ENCODE measurements at places on chromosomes 3 and 15.
A peak's percentile ranks its signal among the peaks of the same experiment; 100 is the strongest.

GRCh38 chr3:37453393-37454389 is 279.3 kb upstream of the LRRFIP2 start:
- no peak overlapping the region for H3K27ac ChIP-seq
- peak overlapping the region; percentile 57 for H3K4me3 ChIP-seq
- H3K36me3 ChIP-seq, result no peaks in the 10 kb centered on the region
- peaks cover 6% of the 10 kb centered on the region for H3K4me1 ChIP-seq

GRCh38 chr15:70170096-70170699 is 72.5 kb upstream of the TLE3 start:
- H3K4me1 ChIP-seq, result no peaks in the 10 kb centered on the region
- no peaks in the 10 kb centered on the region for H3K27me3 ChIP-seq
- no peaks in the 10 kb centered on the region for H3K36me3 ChIP-seq
- no peak overlapping the region for H3K27ac ChIP-seq

GRCh38 chr15:45660231-45660979 is 25.6 kb downstream of the SQOR start:
- no peak for DNase-seq
- no peak overlapping the region for H3K27ac ChIP-seq
- H3K4me3 ChIP-seq, result no peak overlapping the region
- H3K36me3 ChIP-seq, result no peaks in the 10 kb centered on the region
- H3K27me3 ChIP-seq, result no peaks in the 10 kb centered on the region

- no peaks in the 10 kb centered on the region for H3K4me1 ChIP-seq
- peaks cover 2% of the 10 kb centered on the region for H3K36me3 ChIP-seq
- H3K27me3 ChIP-seq, result no peaks in the 10 kb centered on the region
- H3K27ac ChIP-seq, result no peak overlapping the region
- H3K4me3 ChIP-seq, result no peak overlapping the region
- DNase-seq, result no peak
Measured at GRCh38 chr15:56337084-56337725, 28.0 kb upstream of the TEX9 start.

GRCh38 chr3:3316521-3316920 is 137.0 kb upstream of the CRBN start:
- H3K36me3 ChIP-seq, result peaks cover 2% of the 10 kb centered on the region
- H3K4me3 ChIP-seq, result no peak overlapping the region
- H3K4me1 ChIP-seq, result peaks cover 2% of the 10 kb centered on the region

DNA sequence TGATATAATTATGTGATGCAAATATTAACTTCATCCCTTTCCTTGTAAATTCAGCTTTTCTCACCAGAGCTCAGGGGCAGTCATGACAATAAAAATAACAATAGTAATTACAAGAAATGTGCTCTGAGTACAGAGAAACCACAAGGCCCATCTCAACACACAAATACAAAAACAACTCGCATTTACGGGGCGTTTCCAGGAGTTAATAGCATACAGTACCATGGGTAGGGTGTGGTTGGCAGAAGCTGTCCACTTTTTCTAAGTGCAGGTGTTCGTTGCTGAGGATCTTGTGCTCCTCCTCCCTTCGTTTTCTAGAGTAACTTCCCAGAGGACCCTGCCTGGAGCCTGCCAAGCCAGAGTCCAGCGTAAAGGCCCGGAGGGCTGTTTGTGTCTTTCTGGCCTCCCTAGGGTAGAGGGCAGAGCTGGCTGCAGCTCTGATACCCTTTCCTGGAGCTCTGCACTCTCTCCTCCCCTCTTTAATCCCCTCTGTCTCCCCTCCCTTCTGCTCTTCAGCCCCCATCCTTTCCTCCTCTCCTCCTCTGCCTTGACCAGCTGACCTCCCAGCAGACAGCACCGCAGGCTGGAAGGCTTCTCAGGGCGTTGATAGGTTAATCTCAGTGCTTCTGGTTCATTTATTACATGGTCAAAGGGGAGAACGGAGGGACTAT is 11.4 kb downstream of the SEMA3G start:
- no peak overlapping the region for H3K4me3 ChIP-seq
- no peaks in the 10 kb centered on the region for H3K36me3 ChIP-seq
- H3K4me1 ChIP-seq, result no peaks in the 10 kb centered on the region
- no peaks in the 10 kb centered on the region for H3K27me3 ChIP-seq
- no peak overlapping the region for H3K27ac ChIP-seq

- H3K27me3 ChIP-seq, result no peaks in the 10 kb centered on the region
- DNase-seq, result no peak
- H3K36me3 ChIP-seq, result no peaks in the 10 kb centered on the region
- no peak overlapping the region for H3K27ac ChIP-seq
- H3K4me3 ChIP-seq, result no peak overlapping the region
- H3K4me1 ChIP-seq, result no peaks in the 10 kb centered on the region
Measured at GRCh38 chr3:52291508-52292181, 4.0 kb downstream of the GLYCTK start.

DNA sequence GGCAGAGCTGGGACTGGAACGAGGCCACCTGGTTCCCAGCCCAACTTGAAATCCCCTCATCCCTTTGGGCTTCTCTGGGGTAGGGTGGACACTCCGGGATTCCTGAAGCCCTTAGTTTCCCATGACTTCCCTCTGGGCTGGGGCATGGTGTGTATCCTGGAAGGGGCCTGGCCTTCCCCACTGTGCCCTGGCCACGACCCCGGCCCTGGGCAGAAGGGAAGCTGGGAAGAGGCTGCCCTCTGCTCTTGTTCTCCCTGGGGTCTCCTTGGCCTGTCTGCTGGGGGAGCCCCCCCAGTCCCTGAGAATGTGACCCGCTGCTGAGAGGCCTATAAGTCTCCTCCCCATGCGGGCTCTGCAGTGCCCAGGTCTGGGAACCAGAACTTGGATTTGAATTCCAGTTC is 104.9 kb downstream of the LINGO1 start:
- DNase-seq, result no peak
- no peaks in the 10 kb centered on the region for H3K27me3 ChIP-seq
- H3K36me3 ChIP-seq, result no peaks in the 10 kb centered on the region
- H3K27ac ChIP-seq, result no peak overlapping the region
- no peaks in the 10 kb centered on the region for H3K4me1 ChIP-seq
- H3K4me3 ChIP-seq, result no peak overlapping the region

GRCh38 chr3:158773845-158774830 is 27.7 kb upstream of the MFSD1 start:
- H3K27ac ChIP-seq, result no peak overlapping the region
- H3K4me1 ChIP-seq, result no peaks in the 10 kb centered on the region
- H3K27me3 ChIP-seq, result no peaks in the 10 kb centered on the region
- no peak overlapping the region for H3K4me3 ChIP-seq
- H3K36me3 ChIP-seq, result no peaks in the 10 kb centered on the region
- no peak for DNase-seq

- no peak for DNase-seq
- H3K27ac ChIP-seq, result no peak overlapping the region
- peaks cover 15% of the 10 kb centered on the region for H3K36me3 ChIP-seq
- peak overlapping the region; percentile 11 for H3K4me3 ChIP-seq
Measured at GRCh38 chr3:129485721-129486663, 42.4 kb upstream of the RHO start.

GRCh38 chr3:154182322-154182922 is 61.2 kb downstream of the ARHGEF26 start:
- no peak overlapping the region for H3K4me3 ChIP-seq
- no peak overlapping the region for H3K27ac ChIP-seq
- H3K27me3 ChIP-seq, result no peaks in the 10 kb centered on the region
- H3K36me3 ChIP-seq, result no peaks in the 10 kb centered on the region
- DNase-seq, result no peak

GRCh38 chr15:42165106-42165505 is 8.7 kb upstream of the PLA2G4F start:
- H3K4me1 ChIP-seq, result no peaks in the 10 kb centered on the region
- H3K27ac ChIP-seq, result no peak overlapping the region
- DNase-seq, result no peak
- H3K27me3 ChIP-seq, result no peaks in the 10 kb centered on the region
- H3K4me3 ChIP-seq, result no peak overlapping the region

DNA sequence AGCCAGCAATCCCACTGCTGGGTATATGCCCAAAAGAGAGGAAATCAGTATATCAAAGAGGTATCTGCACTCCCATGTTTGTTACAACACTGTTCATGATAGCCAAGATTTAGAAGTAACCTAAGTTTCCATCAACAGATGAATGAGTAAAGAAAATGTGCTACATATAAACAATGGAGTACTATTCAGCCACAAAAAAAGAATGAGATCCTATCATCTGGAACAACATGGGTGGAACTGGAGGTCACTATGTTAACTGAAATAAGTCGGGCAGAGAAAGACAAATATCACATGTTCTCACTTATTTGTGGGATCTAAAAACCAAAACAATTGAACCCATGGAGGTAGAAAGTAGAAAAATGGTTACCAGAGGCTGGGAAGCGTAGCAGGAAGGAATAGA is 108.2 kb downstream of the TBC1D5 start:
- no peak for DNase-seq
- H3K4me1 ChIP-seq, result no peaks in the 10 kb centered on the region
- H3K27me3 ChIP-seq, result no peaks in the 10 kb centered on the region
- no peaks in the 10 kb centered on the region for H3K36me3 ChIP-seq

GRCh38 chr3:183579967-183580900 is 24.7 kb upstream of the KLHL6 start:
- H3K27ac ChIP-seq, result no peak overlapping the region
- no peaks in the 10 kb centered on the region for H3K27me3 ChIP-seq
- H3K36me3 ChIP-seq, result no peaks in the 10 kb centered on the region
- H3K4me1 ChIP-seq, result no peaks in the 10 kb centered on the region
- H3K4me3 ChIP-seq, result no peak overlapping the region
- no peak for DNase-seq

DNA sequence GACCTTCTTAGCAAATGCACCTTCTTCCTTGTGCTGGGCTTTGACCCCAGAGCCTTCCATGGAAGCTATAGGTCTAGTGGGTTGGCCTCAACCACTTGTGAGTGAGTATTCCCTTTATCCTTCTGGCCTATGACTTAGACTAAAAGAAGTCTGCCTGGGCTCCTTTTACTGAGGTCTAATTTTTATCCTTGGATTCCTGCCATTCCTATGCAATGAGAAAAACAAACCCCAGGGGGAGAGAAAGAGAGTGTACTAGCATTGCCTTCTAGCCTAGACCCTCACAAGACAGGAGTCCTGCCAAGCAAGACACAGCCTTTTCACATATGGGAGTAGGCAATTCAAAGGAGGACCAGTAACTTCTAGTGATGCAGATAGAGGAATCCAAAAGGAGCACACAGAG is 155.4 kb downstream of the PPM1L start:
- no peaks in the 10 kb centered on the region for H3K36me3 ChIP-seq
- no peak overlapping the region for H3K27ac ChIP-seq
- H3K4me3 ChIP-seq, result no peak overlapping the region
- no peaks in the 10 kb centered on the region for H3K4me1 ChIP-seq

DNA sequence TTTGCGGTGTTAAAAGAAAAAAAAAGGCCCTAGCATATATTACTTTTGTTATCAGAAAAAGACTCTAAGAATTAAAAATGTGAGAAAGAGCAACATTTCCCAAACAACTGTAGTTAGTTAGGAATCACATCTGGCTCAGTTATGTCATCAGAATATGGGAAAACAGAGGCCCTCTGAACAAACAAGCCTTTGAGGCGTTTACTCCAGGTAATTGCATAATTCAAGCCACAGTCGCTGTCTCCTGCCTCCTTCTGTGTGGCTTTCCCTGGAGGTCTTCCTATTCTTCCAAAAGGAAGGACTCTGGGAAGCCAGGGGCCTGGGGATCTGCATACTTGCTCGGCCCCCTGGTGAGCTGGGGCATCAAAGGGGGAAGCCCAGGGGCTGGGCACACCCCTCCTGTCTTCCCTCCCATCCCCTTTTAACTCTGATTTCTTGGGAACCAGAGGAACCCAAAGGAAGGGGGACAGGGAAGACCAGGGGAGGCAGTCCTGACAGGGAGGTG is 3.7 kb upstream of the FAM107A start:
- H3K4me3 ChIP-seq, result no peak overlapping the region
- peaks cover 6% of the 10 kb centered on the region for H3K27me3 ChIP-seq
- H3K36me3 ChIP-seq, result no peaks in the 10 kb centered on the region
- no peak for DNase-seq

DNA sequence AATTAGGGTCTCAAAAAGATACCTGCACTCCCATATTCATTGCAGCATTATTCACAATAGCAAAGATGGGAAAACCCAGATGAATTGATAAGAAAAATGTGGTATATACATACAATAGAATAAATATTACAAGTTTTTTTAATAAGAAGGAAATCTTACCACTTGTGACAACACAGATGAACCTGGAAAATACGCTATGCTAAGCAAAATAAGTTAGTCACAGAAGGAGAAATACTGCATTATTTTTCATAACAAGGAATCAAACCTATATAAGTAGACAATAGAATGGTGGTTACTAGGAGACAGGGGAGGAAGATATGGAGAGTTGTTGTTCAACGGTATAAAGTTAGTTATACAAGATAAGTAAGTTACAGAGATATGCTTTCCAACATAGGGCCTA is 130.0 kb downstream of the GSK3B start:
- peaks cover 4% of the 10 kb centered on the region for H3K36me3 ChIP-seq
- no peak overlapping the region for H3K27ac ChIP-seq
- H3K4me1 ChIP-seq, result no peaks in the 10 kb centered on the region
- H3K27me3 ChIP-seq, result no peaks in the 10 kb centered on the region
- DNase-seq, result no peak

GRCh38 chr15:38745126-38745525 is 180.5 kb upstream of the RASGRP1 start:
- DNase-seq, result no peak
- no peak overlapping the region for H3K27ac ChIP-seq
- no peaks in the 10 kb centered on the region for H3K4me1 ChIP-seq
- no peaks in the 10 kb centered on the region for H3K36me3 ChIP-seq
- no peaks in the 10 kb centered on the region for H3K27me3 ChIP-seq
- no peak overlapping the region for H3K4me3 ChIP-seq

DNA sequence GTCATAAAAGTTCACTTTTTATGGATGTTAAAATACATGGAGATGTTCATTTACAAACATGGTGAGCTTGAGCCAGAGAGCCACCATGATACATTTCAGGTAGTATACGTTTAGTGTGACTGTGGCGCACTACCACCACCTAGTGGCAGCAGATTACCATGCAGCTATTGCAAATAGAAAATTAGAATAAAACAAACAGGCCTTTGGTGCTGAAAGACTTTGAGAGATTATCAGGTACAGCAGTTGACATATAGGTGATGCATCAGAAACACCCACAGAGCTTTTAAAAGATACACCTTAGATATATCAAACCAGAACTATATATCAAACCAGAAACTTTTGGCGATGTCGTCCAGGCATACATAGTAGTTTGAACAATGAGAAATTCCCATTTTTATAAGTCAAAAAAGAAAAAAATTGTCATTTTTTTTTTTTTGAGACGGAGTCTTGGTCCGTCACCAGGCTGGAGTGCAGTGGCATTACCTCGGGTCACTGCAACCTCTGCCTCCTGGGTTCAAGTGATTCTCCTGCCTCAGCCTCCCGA is 42.0 kb upstream of the ICE2 start:
- H3K4me1 ChIP-seq, result 0 out of 2 replicates have a peak, but pooled peaks cover 2% of the 10 kb centered on the region
- H3K36me3 ChIP-seq, result no peaks in the 10 kb centered on the region
- H3K27ac ChIP-seq, result no peak overlapping the region

DNA sequence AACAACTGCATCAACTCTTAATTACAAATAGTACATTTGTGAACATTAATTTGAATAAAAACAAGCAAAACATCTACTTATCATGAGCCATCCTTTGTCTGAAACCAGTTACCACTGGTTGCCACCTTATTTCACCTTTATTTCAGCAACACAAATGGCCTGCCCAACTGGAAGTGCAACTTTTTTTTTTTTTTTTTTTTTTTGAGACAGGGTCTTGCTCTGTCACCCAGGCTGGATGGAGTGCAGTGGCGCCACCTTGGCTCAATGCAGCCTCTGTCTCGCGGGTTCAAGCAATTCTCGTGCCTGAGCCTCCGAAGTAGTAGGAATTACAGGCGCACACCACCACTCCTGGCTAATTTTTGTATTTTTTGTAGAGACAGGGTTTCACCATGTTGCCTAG is 13.1 kb downstream of the WDR82 start:
- H3K27me3 ChIP-seq, result no peaks in the 10 kb centered on the region
- DNase-seq, result peak; percentile 48
- H3K27ac ChIP-seq, result no peak overlapping the region
- H3K4me1 ChIP-seq, result no peaks in the 10 kb centered on the region
- H3K36me3 ChIP-seq, result peaks cover 94% of the 10 kb centered on the region

All from H9 (cell line).